ENCODE measurements at places on chromosomes 1 and 21.

- no peak for DNase-seq
Observed at GRCh38 chr1:36829961-36830360, 204.4 kb downstream of the GRIK3 start.

GRCh38 chr1:97923811-97924210 lies 3.0 kb upstream of the DPYD start:
- no peak for DNase-seq

- DNase-seq, result no peak
Observed at GRCh38 chr1:34125721-34126380, 39.2 kb downstream of the CSMD2 start.

DNA sequence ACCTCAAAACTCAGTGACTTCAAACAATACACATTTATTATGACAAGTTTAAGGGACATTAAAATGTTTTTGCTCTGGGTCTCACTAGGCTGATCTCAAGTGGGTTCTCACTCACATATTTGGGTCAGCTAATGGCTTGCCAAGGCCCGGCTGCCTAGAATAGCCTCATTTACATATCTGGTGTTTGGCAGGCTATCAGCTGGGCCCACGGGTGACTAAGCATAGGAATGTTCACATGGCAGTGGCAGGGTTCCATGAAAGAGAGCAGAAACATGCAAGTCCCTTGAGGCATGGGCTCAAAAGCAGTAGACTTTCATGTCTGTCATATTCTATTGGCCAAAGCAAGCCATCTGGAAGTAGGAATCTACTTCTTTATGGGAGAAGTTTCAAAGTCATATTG lies 492.6 kb downstream of the KCNT2 start:
- DNase-seq, result no peak
